GM12891 (cell line): ENCODE measurements at places on chromosomes 3 and 15.

GRCh38 chr3:151770956-151771355 is 37.2 kb downstream of the AADACL2 start:
- DNase-seq: no peak

- no peak for DNase-seq
These were observed 274.6 kb upstream of the TBL1XR1 start for GRCh38 chr3:177471733-177472480.

DNA sequence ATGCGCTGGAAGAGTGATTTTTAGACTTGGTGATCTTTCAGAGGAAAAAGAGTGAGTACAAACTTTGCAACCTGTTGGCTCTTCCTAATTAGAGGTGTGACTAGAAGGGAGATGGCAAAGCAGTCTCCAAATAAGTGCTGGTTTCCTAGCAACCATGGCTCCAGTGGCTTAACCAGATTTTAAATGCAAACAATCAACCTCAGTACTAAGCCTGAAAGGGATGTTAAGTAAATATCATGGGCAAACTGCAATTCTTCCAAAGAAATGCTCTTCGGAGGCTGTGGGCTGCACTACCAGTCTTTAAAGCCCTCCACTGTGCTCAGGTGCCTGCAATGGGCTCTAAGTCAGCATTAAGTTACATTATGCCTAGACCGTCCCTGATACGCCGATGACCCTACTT is 678.1 kb upstream of the CCDC54 start:
- no peak for DNase-seq

DNA sequence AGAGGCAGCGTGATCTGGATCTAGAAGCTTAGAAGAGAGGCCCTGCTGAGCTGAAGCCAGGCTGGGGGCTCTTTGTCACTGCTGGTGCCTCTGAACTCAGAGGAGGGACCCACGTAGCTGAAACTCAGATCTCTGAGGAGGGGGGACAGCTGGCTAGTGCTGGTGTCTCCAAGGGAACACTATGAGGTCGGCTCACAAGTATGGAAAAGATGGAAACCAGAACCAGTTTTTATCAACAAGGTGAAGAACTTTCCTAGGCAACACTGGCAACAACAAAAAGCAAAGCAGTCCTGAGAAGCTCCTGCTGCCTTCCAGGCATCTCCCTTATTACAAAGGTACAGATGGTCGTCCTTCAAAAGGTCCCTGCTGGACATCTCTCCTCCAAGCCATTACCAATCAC is 27.0 kb upstream of the FSTL1 start:
- DNase-seq: no peak

GRCh38 chr15:85564686-85565085 is 184.3 kb downstream of the AKAP13 start:
- DNase-seq: no peak

- DNase-seq: no peak
These were observed 9.5 kb downstream of the CAV3 start for GRCh38 chr3:8743021-8743601.

- DNase-seq: no peak
These were observed 22.0 kb upstream of the ANXA2 start for GRCh38 chr15:60419753-60420152.

- no peak for DNase-seq
These were observed 293.1 kb upstream of the CHRM5 start for GRCh38 chr15:33675246-33675645.

DNA sequence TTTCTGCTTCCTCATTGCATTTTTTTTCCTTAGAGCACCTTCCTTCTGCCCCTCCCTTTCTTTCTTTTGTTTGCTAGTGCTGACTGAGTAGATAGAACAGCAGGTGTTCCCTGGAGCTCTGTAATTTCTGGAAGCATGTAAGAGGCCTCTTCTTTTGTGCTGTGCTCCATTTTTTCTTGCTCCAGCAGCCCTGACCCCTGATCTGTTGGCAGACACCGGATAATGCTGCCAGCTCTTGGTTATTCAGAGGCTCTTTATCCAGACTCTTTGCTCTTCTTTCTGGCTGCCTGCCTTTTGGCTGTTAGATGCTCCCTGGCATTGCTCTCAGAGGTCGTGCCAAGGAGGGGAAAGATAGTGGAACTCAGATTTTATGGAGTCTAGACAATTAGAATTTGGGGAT is 104.4 kb upstream of the RBMS3 start:
- no peak for DNase-seq

DNA sequence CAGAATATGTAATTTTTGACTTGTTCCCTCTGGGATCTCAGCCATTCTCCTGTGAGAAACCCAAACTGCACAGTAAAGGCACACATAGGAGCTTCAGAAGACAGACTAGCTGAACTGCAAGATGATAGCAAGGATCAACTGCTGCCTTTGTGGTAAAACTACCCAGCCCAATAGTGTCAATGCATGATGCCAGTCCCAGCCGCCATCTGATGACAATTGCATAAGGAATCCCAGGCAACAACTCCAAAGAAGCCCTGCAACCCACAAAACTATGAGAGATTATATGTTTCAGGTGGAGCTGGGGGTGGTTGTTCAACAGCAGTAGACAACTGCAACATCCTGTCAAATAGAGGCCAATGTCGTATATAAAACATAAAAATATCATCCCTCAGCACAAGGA is 192.4 kb upstream of the ARPP21 start:
- DNase-seq: no peak
